CD4-positive, alpha-beta T cell treated with Interleukin-6 for 4 hours (primary cell): ENCODE measurements at places on chromosomes 2 and 18.

GRCh38 chr18:52903857-52904256, 563.9 kb downstream of the DCC start:
- DNase-seq: no peak

- no peak for DNase-seq
Measured at GRCh38 chr2:173808718-173809117, 156.5 kb downstream of the SP3 start.

DNA sequence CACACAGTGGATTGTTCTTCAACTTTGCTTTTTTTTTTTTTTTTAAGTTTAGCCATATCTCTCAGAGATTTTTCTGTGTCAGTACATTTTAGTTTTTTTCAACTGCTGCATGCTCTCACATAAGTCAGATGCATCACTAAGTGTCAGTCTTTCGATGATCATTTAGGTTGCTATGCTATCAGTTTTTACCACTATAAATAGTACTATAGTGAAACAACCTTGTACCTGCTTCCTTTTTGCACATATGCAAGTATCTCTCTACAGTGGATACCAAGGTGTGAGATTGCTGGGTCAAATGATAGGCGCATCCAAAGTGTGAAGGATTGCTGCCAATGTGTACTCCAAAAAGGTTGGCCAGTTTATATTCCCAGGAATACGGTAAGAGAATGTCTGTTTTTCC, 33.5 kb upstream of the MAP4K3 start:
- no peak for DNase-seq

GRCh38 chr2:64466478-64467085, 12.6 kb downstream of the LGALSL start:
- DNase-seq: no peak

- peak; percentile 52 for DNase-seq
Measured at GRCh38 chr2:148021059-148021861, at the start of gene MBD5. MBD5 (plus strand) TSS chr2:148021091.

DNA sequence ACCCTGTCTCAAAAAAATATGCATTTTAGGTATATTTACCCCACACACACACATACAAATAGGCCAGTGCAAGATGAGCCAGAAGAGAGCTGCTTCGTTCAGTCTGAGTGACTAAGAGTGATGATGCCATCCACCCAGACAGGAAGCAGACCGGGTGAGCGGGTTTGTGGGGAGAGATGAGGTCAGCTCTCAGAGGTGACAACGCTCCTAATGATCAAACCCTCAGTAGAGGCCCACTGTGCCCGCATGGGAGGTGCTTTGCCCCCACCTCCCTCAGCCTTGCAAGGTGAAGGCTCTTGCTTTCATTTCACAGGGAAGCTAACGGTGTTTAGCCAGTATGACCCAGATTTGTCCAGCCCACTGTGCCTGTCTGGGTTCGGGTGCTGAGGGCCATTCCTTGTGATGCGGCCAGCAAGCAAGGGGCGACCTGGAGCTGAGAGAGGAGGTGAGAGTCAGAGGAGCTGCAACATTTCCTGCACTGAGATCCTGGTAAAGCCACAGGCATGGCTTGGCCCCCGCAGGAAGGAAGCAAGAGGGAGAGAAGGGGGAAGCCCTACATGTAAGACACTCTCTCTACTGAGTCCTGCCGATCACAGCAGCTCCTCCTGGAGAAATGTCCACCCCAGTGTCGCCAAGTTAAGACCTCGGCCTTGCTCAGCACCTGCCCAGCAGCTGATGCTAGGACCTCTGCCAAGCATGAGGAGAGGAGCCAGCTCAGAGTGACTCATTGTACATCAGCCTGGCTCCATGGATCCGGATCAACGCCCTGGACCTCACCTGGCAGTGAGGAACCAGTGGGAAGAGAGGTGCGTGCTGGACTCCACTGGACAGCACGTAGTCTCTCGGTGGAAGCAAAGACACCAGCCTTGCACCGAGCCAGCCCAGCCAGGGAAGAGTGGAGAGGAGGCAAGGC, 37.0 kb downstream of the NIFK start:
- peak; percentile 86 for DNase-seq

GRCh38 chr2:175025946-175026345, 20.8 kb upstream of the CHN1 start:
- DNase-seq: no peak

DNA sequence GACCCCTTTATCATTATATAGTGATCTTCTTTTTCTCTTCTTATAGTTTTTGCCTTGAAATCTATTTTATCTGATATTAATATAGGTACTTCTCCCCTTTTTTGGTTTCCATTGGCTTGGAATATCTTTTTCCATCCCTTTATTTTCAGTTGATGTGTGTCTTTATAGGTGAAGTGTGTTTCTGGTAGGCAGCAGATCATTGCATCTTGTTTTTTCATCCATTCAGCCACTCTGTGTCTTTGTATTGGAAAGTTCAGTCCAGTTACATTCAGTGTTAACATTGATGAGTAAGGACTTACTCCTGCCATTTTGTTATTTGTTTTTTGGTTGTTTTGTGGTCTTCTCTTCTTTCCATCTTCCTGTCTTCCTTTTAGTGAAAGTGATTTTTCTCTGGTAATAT, 133.4 kb downstream of the DIS3L2 start:
- no peak for DNase-seq

GRCh38 chr18:78980777-78981380, 1.3 kb downstream of the SALL3 start:
- no peak for DNase-seq

DNA sequence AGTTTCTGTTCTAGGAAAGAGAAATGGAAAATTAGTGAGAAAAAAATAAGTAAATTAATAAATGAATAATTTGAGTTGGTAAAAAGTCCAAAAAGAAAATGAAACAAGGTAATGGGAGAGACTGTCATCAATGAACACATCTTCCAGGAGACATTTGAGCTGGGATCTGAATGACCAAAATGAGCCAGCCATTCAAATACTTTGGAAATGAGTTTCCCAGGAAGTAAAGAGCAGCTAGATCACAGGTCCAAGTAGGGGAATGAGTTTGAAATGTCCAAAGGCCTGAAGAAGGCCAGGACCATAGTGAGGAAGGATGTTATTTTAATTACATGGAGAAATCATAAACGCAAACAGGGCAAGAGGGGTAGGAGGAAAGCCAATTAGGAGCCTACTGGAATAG, 6.6 kb upstream of the DNAH7 start:
- DNase-seq: no peak

DNA sequence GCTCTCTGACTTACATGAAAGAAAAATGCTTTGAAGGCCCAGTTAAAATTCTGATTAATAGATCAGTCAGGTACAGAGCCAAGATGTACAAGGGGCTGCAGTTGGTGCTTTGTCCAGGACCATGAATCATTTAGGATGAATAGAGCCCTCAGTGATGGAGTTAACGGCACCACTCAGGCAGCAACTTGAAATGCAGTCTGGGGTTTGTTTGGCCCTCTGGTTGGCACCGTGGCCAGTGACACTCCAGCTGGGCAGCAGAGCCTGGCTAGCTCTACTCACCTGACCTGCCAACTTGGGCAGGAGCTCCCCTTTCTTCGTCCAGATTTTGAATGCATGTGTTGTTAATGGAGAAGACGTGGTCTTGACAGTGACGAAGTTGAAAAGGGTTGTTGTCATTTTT, 493.0 kb upstream of the ACVR2A start:
- no peak for DNase-seq

DNA sequence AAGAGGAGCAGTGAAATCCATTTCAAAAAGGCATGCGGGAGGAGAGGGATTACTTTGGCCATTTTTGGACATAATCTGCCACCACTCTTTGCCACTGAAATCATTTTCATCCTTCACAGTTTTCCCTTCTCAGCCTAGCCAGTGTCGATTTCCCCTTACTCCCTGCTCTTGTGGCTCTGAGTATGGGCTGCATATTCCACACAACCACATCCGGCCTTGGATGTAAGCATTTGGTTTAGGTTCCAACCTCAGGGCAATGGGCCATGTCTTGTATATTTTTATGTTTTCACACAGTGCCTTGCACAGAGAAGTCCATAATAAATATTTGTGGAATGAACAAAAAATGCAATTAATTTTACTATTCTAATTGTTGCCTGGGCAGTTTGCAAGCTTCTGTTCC, 7.7 kb upstream of the SERPINE2 start:
- DNase-seq: no peak

- DNase-seq: no peak
Measured at GRCh38 chr2:174180726-174181236, 67.6 kb downstream of the OLA1 start.

DNA sequence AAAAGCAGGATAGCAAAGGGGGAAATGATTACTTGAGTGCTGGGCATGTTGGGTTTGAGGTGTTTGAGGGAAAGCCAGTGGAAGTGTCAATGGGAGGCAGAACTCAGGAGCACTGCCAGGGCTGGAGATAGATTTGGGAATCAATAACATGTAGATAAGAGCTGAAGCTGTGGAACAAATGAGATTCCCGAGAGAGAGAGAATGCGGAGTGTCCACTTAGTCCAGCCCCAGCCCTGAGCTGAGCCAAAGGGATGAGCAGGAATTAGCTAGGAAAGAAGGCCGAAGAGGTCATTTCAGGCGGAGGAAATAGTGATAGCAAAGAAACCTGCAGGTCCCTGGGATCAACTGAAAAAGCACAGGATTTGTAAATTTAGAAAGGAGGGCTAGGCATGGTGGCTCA, 21.2 kb upstream of the YES1 start:
- no peak for DNase-seq

DNA sequence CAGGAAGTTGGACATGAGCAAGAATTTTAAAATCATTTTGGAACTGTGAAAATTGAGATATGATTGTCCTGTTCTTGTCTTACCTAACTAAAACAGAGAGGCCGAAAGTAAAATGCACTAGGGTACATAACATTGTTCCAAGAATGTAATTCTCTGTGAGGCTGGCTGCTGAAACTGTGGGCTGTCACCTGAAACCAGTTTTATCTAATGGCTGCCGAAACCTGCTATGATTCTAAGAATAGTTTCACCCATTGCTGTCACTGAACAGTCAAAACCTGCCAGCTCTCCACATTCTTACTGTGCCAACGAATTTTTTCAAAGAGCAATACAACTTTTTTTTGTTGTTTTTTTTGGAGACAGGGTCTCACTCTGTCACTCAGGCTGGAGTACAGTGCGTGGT, 119.3 kb upstream of the ZSWIM2 start:
- no peak for DNase-seq

DNA sequence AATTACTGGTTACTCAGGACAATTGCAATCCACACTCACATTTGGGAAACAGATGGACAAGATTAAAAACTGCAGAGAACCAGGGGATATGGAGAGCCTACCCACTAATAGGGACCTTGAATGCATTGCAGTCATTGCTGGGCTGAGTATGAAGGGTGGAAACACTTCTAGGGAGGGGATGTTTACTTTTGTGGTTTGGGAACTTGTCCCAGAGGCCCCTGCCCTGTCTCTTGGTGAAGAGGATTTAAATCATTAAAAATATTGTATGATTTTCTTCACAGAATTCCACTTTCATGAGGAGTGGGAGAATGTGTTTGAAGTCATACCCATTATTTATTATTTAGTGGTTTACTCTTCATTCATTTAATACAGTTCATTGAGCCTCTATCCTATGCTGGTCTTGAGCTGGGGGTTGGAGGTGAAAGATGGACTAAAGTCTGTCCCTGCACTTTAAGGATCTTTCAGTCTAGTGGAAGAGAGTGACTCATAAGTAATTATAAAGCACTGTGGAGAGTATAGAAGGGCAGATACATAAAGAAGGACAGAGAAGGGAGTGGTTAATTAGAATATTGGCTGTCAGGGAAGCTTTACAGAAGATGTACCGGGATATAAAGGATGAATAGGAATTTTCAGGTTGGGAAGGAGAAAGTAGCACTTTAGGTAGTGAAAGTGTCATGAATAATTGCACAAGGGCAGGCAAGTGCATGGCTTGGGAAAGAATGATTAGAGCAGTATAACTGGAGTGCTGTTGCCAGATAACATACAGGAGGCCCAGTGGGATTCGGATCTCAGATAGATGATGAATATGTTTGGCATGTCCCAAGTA, 313.4 kb downstream of the LPIN1 start:
- DNase-seq: no peak
